Hepatic stellate cell (primary cell): ENCODE measurements at places on chromosomes 13 and 19.

- DNase-seq, result no peak
These were observed 12.8 kb upstream of the SIGLEC10 start for GRCh38 chr19:51430221-51430620.

DNA sequence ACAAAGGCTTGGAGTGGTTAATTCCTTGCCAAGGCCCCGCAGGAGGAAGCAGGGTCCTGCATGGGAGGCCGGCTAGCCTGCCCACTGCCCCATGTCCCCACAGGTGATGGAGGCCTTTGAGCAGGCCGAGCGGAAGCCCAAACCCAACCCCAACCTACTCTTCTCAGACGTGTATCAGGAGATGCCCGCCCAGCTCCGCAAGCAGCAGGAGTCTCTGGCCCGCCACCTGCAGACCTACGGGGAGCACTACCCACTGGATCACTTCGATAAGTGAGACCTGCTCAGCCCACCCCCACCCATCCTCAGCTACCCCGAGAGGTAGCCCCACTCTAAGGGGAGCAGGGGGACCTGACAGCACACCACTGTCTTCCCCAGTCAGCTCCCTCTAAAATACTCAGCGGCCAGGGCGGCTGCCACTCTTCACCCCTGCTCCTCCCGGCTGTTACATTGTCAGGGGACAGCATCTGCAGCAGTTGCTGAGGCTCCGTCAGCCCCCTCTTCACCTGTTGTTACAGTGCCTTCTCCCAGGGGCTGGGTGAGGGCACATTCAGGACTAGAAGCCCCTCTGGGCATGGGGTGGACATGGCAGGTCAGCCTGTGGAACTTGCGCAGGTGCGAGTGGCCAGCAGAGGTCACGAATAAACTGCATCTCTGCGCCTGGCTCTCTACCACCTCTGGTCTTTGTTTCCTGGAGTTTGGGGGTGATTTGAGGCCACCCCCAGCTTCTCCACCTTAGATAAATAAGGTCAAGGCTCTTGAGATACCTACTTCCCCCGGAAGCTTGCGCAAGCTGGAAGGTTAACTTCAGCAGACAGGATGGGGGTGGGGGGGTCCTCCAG is 2.6 kb downstream of the B3GNT8 start:
- DNase-seq, result no peak

DNA sequence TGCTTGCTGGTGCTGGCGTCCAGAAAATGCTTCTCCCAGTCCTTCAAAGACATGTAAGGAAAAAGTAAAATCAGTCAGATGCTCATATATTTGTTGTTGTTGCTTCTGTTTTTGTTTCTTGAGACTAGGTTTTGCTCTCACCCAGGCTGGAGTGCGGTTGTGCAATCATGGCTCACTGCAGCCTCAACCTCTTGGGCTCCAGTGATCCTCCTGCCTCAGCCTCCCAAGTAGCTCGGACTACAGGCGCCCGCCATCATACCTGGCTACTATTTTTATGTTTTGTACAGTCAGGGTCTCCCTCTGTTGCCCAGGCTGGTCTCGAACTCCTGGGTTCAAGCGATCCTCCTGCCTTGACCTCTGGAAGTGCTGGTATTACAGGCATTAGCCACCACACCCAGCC is 11.0 kb upstream of the EPS15L1 start:
- DNase-seq, result no peak

GRCh38 chr19:1848399-1849131 is at the start of gene REXO1:
Gene REXO1 (minus strand): TSS chr19:1848483. CDS start chr19:1848358, 125 bp downstream.
- DNase-seq, result peak; percentile 91

GRCh38 chr13:50668049-50668448 is 175.4 kb downstream of the DLEU7 start:
- DNase-seq, result no peak

GRCh38 chr19:2426611-2427428 is 566 bp downstream of the TIMM13 start:
- peak; percentile 82 for DNase-seq

DNA sequence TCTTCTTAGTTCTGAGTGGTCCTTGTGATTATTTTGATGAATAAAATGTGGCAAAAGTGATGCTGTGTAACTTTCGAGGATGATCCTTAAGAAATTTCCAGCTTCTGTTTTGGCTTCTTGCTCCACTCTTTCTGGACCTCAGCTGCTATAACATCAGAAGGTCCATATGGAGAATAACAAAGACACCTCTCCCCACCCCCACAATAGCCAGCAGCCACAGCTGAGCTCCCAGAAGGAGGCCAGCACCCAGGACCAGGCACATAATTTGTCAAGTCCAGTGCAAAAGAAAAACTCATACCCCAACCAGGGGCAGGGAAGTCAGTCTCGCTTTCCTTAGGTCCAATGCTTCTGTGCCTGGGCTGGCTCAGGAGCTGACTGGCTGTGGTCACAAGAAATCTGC is 357.6 kb downstream of the RFC3 start:
- no peak for DNase-seq

DNA sequence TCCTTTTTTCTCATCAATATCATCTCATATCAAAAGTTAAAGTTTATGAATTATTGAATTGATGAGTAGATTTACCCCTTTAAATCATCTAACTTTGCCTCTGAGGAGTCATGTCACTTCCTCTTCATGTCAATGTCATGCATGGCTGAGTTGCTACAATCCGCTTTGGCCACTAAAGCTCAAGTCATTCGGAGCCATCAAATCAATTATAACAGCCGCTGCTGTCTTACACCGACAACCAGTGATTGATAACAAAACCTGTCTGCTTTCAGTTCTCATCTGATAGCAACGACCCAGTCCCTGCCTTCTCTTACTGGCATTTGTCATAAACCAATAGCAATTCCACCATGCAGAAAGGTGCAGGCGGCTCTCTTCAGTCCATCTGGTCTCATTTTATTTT is 429.3 kb downstream of the DIAPH3 start:
- no peak for DNase-seq

- DNase-seq, result no peak
These were observed 5.4 kb downstream of the UCHL3 start for GRCh38 chr13:75554981-75555380.

- no peak for DNase-seq
These were observed 274.6 kb downstream of the ITGBL1 start for GRCh38 chr13:101727118-101727517.

- DNase-seq, result no peak
These were observed 6.2 kb downstream of the HIPK4 start for GRCh38 chr19:40383668-40384248.

GRCh38 chr13:26377038-26377437 is 123.1 kb downstream of the CDK8 start:
- peak; percentile 5 for DNase-seq

GRCh38 chr19:54532528-54532927 is 29.9 kb downstream of the LAIR2 start:
- DNase-seq, result no peak

DNA sequence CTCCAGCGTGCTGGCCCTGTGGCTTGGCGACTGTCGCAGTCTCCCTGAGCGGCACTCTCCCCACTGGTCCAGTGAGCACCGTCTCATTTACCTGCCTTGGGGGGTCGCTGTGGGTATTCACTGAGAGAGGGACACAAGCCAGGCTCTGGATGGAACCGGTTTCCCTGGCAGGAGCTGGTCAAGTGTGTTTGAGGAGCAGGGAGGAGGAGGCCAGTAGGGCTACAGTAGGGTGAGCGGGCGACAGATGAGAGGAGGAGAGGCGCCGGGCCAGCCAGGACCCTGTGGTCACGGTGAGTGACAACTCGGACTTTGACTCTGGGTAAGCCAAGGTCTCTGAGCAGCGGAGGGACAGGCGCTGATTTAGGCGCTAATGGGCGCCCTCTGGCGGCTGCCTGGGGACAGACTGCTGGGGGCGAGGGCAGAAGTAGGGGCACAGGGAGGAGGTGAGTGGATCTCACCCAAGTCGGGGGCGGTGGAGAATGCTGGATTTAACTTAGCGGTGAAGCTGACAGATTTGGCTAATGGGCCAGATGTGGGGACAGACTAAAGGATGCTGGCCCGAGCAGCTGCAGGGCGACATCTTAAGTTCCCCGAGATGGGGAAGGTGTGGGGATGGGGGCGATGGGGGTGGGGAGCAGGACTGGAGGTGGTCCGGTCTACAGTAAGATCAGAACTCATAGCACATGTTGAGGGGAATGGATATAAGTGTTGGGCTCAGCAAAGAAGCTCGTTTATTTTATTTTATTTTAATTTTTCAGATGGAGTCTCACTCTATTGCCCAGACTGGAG is 4.7 kb upstream of the PRMT1 start:
- DNase-seq, result peak; percentile 87

DNA sequence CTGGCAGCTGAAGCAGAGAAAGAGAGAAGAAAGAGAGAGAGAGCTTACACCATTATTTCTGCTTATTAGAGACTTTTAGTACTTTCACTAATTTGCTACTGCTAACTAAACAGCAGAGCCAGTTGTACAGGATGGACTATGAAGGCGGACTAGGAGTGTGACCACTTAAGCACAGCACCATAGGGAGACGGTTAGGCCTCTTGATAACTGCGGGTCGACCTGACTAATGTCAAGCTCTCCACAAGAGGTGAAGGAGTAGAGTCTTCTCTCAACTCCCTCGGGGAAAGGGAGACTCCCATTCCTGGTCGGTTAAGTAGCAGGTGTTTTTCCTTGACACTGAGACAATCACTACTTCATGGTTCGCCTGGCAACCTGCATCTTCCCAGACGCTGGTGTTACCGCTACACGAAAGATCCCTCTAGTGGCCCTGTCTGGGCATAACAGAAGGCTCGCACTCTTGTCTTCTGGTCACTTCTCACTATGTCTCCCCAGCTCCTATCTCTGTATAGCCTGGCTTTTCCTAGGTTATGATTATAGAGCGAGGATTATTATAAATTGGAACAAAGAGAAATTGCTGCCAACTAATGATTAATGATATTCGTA is 5.3 kb upstream of the PSG7 start:
- DNase-seq, result no peak

DNA sequence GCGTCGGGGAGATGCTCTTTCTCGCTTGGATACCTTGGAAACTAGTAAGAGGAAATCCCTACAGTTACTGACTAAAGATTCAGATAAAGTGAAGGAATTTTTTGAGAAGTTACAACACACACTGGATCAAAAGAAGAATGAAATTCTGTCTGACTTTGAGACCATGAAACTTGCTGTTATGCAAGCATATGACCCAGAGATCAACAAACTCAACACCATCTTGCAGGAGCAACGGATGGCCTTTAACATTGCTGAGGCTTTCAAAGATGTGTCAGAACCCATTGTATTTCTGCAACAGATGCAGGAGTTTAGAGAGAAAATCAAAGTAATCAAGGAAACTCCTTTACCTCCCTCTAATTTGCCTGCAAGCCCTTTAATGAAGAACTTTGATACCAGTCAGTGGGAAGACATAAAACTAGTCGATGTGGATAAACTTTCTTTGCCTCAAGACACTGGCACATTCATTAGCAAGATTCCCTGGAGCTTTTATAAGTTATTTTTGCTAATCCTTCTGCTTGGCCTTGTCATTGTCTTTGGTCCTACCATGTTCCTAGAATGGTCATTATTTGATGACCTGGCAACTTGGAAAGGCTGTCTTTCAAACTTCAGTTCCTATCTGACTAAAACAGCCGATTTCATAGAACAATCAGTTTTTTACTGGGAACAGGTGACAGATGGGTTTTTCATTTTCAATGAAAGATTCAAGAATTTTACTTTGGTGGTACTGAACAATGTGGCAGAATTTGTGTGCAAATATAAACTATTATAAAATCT is 2.7 kb upstream of the KCNRG start:
- DNase-seq, result no peak

DNA sequence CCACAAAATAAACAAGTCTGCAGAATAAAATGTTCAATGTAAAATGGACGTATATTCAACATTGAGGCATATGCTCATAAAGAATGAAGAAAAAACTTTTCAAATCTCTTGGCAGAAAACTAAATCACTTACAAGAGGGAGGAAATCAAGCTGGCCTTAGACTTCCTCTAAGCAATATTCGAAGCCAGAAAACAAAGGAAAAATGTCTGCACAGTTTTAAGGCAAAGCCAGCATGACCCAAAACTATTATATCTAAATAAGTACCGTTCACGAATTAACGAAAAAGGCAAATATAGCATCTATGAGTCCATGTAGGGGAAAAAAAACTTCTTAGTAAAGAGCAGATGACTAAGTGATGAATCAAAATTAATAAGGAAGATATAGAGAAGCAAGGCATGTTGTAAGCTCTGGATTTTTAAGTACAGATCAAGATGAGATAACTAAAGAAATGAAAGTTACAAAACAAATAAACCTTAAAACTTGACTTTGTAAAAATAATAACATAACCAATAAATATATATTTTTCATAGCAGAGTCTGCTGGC is 101.3 kb downstream of the KCNRG start:
- DNase-seq, result no peak

- DNase-seq, result peak; percentile 27
These were observed 230.0 kb downstream of the MYO16 start for GRCh38 chr13:108859197-108860012.

DNA sequence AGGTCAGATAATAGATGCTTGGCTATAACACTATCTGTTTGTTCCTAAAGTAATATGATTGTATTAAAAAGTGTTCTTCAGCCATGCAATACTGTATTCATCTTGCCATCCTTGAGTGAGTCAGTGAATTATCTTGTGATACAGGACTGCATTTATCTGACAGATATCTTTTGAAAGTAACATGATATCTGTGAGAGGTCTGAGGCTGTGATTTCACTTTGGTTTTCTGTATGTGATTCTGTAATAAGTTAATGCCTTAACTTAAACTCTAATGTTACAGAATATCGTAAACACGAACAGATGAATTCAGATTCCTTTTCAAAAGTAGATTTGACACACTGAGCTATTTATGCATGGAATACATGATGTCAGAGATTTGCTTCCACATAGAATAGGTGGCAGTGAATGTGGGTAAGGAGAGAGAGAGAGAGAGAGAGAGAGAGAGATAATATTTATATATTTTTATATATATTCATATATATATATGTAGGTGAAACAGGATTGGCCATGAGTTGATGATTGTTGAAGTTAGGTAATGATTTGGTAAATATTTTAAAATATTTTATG is 97.9 kb upstream of the RNF113B start:
- DNase-seq, result no peak

DNA sequence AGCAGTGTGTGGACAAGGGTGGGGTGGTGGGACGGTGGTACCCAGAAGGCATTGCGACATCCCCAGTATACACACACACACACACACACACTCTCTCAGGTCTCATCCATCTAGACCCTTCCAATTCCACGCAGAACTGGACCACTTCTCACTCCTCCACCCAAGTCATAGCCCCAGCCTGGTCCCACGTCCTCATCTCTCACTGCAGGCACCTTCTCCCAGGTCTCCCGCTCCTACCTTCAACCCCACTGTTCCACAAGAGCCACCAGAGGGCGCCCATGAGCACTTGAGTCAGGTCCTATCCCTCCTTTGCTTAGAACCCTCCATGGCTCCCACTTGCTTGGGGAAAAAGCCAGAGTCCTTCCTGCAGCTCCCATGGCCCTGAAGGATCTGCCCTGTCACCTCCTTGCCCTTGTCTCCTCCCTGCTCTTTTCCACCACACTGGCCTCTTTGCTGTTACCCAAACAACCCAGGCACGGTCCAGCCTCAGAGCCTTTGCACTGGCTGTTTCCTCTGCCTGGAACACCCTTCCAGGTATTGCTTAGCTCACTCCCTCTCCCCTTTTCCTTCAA is 62.6 kb downstream of the IER2 start:
- DNase-seq, result peak; percentile 47

- DNase-seq, result no peak
These were observed 163.1 kb upstream of the MIR17HG start for GRCh38 chr13:91184244-91184926.
